Thoracic aorta (tissue), 2 donors: ENCODE measurements at places on chromosomes 6 and 20. TPM values are rescaled to one million over a fixed set of nuclear protein-coding genes. Genes with fewer than 3 reads are reported as not detected.

GRCh38 chr6:8100159-8100854 lies 2.0 kb downstream of the EEF1E1 start:
- peaks cover 13% of the 10 kb centered on the region for H3K36me3 ChIP-seq
- DNase-seq, result no peak
- no peak overlapping the region for H3K27ac ChIP-seq
- no peaks in the 10 kb centered on the region for H3K27me3 ChIP-seq
- peaks cover 15% of the 10 kb centered on the region for H3K4me1 ChIP-seq
- H3K4me3 ChIP-seq, result no peak overlapping the region

- no peaks in the 10 kb centered on the region for H3K36me3 ChIP-seq
- no peak overlapping the region for H3K4me3 ChIP-seq
- H3K4me1 ChIP-seq, result no peaks in the 10 kb centered on the region
- no peaks in the 10 kb centered on the region for H3K27me3 ChIP-seq
- H3K27ac ChIP-seq, result no peak overlapping the region
Measured at GRCh38 chr6:144619966-144620365, 334.8 kb downstream of the UTRN start.

GRCh38 chr6:24979176-24979575 lies 43.4 kb upstream of the RIPOR2 start:
- no peak for DNase-seq
- no peak overlapping the region for H3K4me3 ChIP-seq
- H3K27ac ChIP-seq, result no peak overlapping the region
- H3K27me3 ChIP-seq, result no peaks in the 10 kb centered on the region
- no peaks in the 10 kb centered on the region for H3K36me3 ChIP-seq

The MCHR2 gene
- not detected for total RNA-seq

The SEL1L2 gene
- total RNA-seq, result not detected
